ENCODE measurements at places on chromosomes 6 and 20. TPM values are rescaled to one million over a fixed set of nuclear protein-coding genes. Genes with fewer than 3 reads are reported as not detected.

GRCh38 chr20:54195483-54196472 lies 12.1 kb upstream of the PFDN4 start:
- DNase-seq = no peak

DNA sequence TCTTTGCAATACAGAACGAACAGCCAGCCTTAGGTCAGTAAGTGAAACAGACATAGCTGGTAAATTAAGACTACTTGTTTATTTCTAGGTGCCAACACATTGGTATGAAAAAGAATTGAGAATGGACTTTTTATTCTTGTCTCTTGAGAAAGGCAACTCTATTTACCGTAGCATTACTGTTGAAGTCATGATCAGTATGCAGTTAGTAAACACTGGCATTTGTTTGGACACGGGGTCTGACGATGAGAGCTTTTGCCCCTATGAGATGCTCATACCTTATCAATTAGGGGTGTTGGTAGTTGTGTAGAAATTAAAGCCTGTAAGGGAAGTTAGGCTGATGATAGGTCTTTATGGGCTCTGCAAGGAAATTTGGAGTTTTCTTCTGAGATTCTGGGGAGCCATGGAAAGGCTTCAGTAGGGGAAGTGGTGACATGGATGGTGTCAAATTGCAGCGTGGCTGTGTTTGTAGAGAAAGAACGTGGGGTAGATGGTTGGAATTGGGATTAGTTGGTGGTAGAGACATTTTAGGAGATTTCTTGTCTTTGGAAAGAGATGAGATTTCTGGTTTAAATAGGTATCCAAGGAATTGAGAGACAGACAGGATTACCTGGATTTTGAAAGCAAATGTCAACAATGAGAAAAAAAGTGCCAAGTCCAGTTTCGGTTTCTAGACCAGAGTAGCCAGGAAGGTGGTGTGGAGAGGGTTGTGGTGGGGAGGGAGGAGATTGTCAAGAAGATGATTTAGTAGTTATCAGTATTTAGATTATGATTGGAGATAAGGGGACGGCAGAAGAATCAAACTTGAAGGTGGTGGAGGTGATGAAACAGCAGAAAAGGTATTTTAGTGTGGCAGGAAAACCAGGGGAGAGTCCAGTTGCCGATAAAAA lies 116.6 kb downstream of the JARID2 start:
- no peak for DNase-seq

DNA sequence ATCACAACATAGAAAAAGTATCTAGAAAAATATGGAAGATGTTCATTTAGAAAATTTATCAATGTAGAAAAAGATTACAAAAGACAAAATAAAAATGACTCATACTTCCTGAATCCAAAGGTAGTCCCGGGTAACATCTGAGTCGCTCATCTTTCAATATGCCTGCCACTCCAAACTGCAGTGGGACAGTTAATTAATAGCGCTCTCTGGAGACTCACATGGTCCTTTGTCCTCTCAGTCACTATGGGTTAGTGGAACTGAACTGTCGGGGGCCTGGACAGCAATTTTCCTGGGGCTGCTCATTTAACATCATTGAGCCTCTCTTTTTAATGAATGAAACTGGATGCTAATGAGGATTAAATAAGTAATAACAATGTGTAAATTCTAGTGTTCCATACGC lies 103.4 kb downstream of the MAP3K4 start:
- DNase-seq = no peak

DNA sequence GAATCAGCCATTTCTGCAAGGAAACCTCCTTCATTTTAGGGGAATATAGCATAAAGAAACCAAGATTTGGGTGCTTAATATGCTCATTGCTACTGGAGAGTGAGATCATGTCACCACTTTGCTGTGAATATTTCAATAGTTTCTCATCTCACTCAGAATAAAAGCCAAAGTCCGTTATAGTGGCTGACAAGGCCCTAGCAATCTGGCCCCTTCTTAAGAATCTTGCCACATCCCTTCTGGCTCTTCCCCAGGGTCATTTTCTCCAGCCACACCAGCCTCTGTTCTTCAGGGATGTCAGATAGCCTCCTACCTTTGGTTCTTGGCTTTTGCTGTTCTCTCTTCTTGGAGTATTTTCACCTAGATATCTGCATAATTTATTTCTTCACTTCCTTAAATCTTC lies 24.8 kb upstream of the MLIP start:
- DNase-seq = no peak

DNA sequence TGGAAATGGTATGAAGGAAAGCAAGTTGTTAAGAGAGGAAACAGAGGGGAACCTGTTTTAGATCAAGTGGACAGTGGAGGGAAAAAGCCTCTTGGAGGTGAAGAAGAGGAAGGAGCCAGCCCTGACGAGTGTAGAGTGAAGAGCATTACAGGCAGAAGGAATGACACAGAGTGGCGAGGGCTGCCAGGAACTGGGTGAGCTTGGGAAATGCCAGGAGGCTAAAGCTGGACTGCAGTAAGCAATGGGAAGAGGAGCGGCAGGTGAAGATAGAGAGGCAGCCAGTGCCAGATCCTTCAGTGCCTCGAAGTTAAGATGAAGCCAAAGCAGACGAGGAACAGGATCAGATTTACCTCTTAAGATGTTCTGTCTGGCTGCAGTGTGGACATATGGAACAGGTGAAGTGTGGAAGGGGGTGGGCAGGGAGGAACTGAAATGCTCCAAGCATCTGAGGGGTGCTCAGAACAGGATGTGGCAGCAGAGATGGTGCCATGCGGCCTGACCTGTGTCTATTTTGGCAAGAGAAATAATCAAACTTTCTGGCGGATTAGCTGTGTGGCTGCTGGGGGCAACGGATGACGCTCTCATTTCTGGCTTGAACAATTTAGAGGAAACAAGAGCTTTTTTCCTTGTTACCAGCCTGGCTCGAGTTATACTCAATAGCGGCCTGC lies 748.4 kb downstream of the PTPRT start:
- no peak for DNase-seq

LY86 gene
- total RNA-seq = 2.4 TPM

DNA sequence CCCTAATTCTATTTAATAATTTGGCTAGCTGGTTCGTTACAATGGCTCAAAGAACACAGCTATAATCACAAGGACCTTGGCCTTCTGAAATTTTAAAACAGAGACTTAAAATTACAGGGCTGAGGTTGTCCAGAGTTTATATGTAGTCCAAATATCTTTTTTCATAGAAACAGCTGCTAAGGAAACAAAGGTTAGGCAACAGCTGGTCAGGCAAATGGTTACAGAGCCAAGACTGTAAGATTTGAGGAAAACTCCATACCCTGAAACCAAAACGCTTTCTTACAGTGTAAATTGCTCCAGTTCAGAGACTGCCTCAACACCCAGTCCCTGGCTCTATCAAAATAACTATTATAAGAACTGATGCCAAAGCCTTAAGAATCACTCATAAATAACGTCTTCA lies 9.7 kb upstream of the ARHGAP18 start:
- DNase-seq = no peak

- DNase-seq = no peak
Measured at GRCh38 chr6:166463359-166464067, 80.8 kb upstream of the MPC1 start.

DNA sequence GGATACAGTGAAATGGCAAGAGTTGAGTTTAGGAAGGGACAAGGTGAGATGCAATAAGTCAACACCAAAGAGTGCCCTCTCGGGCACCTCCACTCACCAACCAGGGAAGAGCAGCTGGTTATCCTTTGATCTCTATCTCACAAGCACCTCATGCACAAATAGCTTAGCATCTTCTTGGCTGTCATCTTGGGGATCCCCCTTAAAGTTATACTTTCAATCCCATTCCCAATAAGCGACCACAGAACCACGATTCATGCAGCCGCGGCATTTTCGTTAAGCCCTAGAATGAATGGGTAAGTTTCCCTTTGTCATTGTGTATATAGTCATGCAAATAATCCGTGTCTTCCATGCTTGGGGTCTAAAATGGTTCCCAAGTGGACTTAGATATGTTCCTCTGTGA lies 73.5 kb downstream of the ADTRP start:
- no peak for DNase-seq

KIF25 gene
- 0.44 TPM for total RNA-seq

DNA sequence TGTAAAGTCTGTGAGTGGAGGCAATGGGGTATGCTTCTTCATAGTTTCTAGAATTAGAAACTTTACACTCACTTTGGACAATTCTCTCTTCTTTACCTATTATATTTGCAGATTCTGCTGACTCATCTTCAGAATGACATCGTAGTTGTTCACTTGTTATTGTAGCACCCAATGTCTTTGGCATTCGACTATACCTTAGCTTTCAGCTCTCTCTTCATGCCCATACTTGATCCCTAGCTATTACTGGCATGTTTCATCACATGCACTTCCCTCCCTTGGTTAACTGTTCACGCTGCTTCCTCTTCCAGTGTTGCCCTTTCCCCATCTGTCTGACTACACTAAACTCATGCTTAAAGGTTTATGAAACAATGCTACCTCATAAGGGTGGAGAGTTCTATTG lies 298.1 kb upstream of the TCF21 start:
- no peak for DNase-seq

GFRAL gene
- not detected for total RNA-seq

DNA sequence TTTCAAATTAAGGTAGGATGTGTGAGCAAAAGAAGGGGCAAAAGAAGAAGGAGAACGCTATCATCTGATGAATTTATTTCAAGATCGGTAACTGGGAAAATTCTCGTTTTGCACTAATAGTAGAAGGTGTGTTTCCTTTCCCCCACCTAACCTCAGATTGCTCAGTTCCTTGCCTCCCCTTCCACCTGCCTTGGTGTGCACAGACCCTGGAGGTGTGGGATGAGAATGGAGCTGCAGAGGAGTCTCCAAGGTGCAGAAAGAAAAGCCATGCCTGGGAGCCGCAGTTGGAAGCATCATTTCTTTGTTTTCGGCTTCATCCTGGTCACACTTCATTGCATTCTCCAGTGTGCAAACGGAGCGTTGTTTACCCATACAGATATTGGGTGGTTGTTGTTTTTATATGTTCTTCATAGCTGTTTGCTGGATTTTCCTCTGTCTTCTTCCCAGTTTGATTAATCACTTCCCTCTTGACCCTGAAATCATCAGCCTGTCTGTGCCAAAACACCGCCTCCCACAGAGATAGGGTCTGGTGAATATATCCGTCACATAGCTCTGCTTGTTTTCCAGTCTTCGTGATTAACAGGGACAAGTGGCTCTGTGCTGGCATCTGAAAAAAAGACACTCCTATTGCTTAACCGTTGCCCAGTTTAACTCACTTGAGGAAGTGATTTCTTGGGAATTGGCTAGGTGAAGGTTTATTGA lies 40.2 kb upstream of the NEDD9 start:
- DNase-seq = peak; percentile 36

DNA sequence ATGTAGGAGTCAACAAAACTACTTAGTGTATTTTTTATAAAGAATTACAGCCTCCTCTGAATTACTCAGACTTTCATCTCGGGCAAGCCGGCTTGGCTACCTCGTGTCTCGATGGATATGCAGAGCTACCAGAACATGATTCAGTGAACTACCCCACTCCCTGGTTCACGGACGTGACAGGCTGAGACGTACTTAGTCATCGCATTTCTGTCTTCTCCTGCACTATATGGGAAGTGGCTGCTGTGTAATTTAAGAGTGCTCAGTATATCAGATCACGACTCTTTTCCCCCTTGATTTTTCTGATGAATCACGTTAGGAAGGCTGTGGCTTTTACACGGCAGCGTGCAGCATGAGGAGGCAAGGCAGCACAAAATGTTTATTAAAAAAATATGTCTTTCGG lies 302.7 kb upstream of the ZFP64 start:
- peak; percentile 29 for DNase-seq

DNA sequence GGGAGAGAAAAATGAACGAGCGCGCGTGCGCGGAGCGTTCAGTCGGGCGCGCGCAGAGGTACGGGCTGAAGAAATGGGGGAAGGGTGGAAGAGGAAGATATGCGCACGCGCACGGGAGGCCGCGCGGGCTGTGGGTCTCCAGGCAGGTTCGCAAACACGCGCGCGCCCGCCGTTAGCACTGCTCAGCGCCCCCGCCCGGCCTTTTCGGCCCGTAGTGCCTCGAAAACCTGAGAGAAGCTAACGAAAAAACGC lies 393 bp downstream of the BCLAF1 start:
- DNase-seq = peak; percentile 92
